NCI-H2081 treated with DMSO at 0.1 percent for 48 hours (cell line): ENCODE measurements at places on chromosomes 12 and 14.

GRCh38 chr12:46556819-46557524 is 184.4 kb upstream of the SLC38A2 start:
- no peak for DNase-seq

DNA sequence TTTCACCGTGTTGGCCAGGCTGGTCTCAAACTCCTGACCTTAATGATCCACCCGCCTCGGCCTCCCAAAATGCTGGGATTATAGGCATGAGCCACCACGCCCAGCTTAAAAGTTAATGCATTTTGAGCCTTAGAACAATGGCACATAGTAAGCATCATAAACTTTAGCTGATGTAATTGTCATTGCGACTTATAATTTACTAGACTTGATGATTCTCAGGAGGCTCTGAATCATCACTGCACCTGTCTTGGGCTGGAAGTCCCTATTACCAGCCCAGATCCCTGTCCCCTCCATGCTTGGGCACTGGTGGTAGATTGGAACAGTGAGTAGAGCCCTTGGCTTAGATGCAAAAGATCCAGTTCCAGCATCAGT is 26.1 kb downstream of the KMT5A start:
- no peak for DNase-seq

DNA sequence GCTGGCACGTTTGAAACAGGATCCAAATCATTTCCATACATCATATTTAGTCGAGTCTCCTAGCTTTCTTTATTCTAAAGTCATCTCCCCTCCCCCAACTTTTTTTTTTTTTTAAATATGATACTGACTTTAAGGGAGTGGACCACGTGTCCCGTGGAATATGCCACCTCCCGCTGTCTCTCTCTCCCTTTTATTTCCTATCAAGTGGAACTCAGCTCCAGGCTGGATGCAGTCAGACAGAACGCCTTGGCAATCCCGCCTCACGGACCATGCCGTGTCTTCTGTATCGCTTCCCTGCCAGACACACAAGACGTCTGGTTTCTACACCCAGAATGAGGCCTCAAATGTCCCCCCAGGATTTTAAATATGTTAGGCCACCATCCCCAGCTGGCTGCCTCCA is 21.2 kb downstream of the BCL7A start:
- DNase-seq: no peak

GRCh38 chr14:73231981-73232851 is 5.1 kb upstream of the PAPLN start:
- DNase-seq: no peak

GRCh38 chr14:55718551-55718950 is 138.5 kb downstream of the KTN1 start:
- no peak for DNase-seq

GRCh38 chr14:79279645-79280597 is 931.4 kb downstream of the DIO2 start:
- no peak for DNase-seq

- DNase-seq: no peak
Observed at GRCh38 chr12:4874671-4875070, 35.0 kb upstream of the KCNA1 start.

- DNase-seq: no peak
Observed at GRCh38 chr12:76259660-76260389, 88.4 kb downstream of the BBS10 start.

DNA sequence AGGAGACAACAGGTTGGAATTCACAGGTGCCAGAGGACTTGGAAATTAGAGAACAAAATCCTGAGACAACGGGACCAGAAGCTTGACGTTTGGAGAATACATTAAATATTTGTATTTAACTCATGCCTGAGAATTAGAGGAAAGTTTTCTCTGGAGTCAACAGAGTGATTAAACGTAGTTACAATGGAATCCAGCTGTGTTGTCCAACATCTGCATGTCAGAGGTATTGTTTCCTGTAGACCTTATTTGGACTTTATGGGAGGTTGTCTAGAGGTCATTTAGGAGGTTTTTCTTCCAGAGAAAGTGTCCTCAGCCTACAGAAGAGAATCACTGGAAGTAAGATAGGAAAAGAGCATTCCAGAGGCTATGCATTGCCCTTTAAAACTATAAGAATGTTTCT is 45.1 kb upstream of the RERGL start:
- no peak for DNase-seq

DNA sequence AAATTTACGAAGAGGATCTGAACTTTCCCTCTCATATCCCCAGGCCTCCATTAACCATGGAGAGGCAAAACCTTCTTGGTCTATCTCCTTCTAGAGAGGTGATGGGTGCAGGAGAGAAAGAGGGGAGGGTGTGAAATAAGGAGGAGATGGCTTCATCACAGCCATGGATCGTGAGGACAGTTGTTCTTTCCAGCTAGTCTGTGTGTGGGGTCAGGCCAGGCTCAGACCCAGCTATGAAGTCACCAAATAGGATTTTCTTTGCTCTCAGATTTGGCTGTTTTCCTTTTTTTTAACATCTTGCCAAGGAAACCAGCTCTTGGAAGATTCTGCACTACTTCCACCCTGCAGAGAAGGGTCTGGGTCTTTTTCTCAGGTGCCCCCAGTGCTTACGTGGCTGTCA is 64.9 kb upstream of the FAM181A start:
- no peak for DNase-seq

DNA sequence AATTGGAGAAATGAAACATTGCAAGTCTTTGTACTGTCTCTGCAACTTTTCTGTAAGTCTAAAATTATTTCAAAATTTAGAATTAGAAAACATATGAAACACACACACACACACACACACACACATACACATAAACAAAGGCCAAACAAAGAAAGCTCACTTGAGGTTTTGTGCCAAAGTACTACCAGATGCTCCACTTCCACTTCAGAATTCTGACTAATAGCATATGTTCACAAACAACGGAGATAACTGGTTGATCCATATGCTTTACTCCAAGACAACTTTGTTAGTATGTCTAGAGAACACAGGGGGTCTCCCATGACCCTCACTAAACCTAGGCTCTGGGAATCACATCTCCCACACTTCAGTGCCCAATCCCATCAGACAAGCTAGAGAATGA is 133.8 kb upstream of the CLEC14A start:
- no peak for DNase-seq

- no peak for DNase-seq
Observed at GRCh38 chr12:6386491-6386890, 2.5 kb downstream of the LTBR start.

- DNase-seq: no peak
Observed at GRCh38 chr12:65926119-65926908, 102.0 kb downstream of the HMGA2 start.

DNA sequence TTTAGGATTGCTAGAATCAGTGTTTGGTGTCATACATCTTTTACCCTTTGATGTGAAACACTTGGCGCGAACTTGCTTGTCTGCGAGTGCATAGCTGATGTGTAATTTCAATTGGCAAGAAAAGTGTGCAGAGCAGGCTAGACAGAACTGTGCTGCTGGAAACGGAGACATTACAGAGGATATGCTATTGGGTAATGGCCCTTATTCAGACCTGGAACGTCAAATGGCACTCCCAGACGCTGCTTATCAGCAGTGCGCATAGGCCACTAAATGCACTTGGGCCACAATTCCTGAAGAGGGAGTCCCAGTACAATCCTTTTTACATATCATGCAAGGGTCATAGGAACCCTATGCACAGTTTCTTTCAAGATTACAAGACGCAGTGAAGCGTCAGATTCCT is 15.7 kb upstream of the SLC10A1 start:
- no peak for DNase-seq

DNA sequence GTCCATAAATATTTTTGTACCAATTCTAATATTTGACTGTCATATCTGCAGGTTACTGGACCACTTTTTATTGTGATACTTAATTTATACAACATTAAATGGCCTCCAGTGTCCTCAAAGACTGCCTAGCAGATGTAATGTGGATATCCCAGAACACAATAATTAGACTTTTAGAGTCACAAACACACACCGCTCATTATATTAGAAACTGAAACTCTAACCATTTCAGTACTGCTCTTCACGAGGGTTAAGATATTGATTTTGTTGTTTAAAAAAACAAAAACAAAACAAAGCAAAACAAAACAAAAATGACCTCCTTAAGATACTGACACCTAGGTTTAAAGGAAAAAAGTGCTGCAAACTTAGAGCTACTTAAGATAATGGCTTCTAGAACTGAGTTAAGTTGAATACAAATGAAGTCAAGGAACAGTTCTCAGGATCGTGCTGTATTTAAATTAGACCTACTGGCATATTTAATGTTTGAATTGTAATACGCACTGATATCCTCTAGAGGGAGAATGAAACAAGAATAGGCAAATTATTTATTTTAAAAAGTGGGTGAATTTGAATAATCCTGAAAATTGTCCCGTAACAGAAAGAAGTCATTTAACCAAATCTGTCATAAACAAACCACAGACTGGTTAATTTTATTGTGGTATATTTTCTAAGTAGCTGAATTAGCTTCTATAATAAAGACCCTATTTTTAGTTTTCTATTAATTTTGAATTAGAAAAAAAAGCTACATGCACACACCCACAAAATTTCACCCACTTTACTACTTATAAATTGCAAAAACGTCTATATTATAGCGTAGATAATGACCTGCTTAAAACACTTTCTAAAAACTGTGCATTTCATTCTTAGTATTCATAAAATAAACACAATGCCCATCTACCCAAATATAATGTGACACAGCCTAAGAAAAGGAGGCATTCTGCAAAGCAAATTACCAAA is 395.2 kb upstream of the DCN start:
- DNase-seq: no peak

GRCh38 chr12:15152868-15153267 is 68.3 kb downstream of the RERG start:
- DNase-seq: no peak

DNA sequence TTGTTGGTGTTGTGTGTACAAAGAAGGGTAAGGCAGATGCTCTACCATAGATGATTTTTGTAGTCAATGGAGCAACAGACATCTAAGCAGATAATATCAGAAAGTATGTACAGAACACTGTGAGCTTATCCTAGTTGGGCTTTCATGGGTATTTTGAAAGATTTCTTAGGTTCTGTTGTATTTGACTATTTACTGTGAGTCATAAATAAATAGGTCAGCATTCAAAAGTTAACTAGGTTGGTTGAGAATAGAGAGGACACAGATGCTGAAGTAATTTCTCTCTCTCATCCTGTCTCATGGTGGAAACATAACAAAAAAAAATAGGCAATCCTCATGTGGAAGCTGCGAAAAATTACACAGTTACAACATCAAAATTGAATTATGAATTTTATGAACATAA is 413.5 kb downstream of the CCDC91 start:
- no peak for DNase-seq

DNA sequence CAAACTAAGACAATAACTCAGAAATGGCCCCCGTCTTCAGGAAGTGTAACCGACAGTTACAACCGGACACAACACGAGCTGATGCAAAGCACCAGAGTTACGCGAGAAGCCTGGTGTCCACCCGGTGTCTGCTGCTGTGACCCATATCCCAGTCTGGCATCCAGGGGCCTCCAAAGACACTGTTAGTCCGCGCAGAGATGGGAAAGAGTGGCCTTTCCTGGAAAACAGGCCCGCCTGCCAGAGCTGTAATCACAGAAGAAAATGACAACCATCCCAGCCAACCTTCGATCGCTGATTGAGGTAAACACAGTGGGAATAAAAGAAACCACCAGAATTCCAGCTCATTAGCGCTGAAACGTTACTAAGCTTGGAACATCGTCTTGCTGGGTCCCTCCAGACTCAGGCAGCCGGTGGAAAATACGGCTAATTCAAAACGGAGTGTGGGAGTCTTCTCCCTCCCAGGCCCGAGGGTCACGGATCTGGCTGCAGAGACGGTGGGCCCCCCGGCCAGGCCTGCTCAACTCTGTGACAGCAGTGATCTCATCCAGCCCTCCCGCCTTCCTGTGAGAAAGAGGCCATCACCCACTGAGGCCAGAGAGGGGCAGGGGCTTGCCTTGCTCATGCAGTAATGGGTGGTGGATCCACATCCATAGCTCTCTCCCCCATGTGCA is 273.9 kb upstream of the RTL1 start:
- no peak for DNase-seq

- DNase-seq: no peak
Observed at GRCh38 chr12:120783197-120783596, 57.6 kb downstream of the ACADS start.

GRCh38 chr14:74906925-74907521 is 16.0 kb downstream of the RPS6KL1 start:
- no peak for DNase-seq

DNA sequence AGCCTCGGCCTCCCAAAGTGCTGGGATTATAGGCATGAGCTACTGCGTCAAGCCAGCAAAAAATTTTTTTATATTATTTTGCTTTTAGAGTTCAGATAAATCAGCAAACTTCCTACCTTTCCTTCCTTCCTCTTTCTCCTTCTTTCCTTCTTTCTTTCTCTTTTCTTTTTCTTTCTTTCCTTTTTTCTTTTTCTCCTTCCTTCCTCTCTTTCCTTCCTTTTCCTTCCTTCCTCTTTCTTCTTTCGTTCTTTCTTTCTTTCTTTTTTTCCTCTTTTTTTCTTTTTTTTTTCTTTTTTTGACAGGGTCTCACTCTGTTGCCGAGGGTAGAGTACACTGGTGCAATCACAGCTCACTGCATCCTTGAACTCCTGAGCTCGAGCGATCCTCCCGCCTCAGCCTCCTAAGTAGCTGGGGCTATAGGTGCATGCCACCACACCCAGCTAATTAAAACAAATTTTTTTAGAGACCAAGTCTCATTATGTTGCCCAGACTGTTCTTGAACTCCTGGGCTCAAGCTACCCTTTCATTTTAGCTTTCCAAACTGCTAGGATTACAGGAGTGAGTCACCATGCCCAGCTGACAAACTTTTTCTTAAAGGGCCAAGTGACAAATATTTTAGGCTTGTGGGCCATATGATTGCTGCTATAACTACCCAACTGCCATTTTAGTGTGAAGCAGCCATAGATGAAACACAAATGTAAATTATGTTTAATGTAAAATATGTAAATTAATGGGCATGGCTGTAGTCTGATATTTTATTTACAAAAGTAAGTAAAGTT is 7.1 kb upstream of the WASHC4 start:
- DNase-seq: no peak

DNA sequence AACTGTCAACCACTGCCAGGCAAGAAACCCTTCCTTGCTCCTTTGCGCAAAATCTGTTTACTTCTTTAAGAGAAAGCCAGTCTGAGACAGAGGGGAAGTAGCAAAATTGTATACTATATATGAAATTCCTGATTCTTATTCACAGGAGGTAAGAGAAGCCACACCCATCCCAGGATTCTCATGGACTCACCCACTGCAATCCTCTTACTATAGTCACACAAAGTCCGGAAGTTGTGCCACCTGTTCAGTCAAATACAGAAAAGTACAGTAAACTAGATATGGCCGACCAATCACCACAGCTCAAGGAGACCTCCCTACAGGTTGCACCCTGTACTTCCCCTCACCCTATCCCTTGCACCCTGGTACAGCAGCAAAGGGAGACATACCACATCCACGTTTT is 2.9 kb downstream of the PRMT5 start:
- DNase-seq: no peak

DNA sequence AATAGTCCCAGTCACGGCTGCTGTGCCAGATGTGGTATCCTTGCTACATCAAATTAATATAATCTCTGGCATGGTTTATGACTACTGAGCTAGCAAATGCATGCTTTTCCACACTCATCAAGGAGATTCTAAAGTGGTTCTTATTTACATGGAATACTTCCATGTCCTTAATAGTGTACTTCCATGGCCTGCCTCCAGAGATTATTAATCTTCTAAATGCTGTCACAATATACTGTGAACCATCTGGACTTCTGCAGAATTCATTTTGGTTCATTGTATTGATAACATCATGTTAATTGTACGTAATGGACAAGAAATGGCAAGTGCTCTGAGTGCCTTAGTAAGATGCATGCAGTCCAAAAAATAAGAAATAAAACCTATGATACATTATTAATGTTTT is 230.8 kb downstream of the NUAK1 start:
- DNase-seq: no peak
